ENCODE measurements at places on chromosomes 1 and 21. TPM values are rescaled to one million over a fixed set of nuclear protein-coding genes. Genes with fewer than 3 reads are reported as not detected.

The LENEP gene
- not detected for polyA plus RNA-seq

The COL8A2 gene
- polyA plus RNA-seq, result 5.9 TPM

The NBPF8 gene
- polyA plus RNA-seq, result 13.6 TPM

The HHIPL2 gene
- polyA plus RNA-seq, result 0.93 TPM

The CD244 gene
- 2.1 TPM for polyA plus RNA-seq

The DHRS3 gene
- 19.5 TPM for polyA plus RNA-seq

The WDR64 gene
- 0.03 TPM for polyA plus RNA-seq

The OR10J1 gene
- not detected for polyA plus RNA-seq

The KRTAP11-1 gene
- not detected for polyA plus RNA-seq

The ZNF683 gene
- 0.38 TPM for polyA plus RNA-seq

The CD247 gene
- polyA plus RNA-seq, result 16.0 TPM

The TDRD5 gene
- 0.02 TPM for polyA plus RNA-seq

The CASQ2 gene
- 0.67 TPM for polyA plus RNA-seq

The CELA3A gene
- polyA plus RNA-seq, result 0.94 TPM

The IVL gene
- polyA plus RNA-seq, result 0.04 TPM

The RBBP4 gene
- 61.0 TPM for polyA plus RNA-seq

The VWA5B1 gene
- polyA plus RNA-seq, result not detected

The TSPEAR gene
- polyA plus RNA-seq, result 0.03 TPM

The NASP gene
- 132 TPM for polyA plus RNA-seq

The KRTAP26-1 gene
- polyA plus RNA-seq, result not detected

The LRRC8C gene
- polyA plus RNA-seq, result 3.7 TPM

The SPRR2F gene
- not detected for polyA plus RNA-seq

The RORC gene
- 0.51 TPM for polyA plus RNA-seq

The CHIA gene
- polyA plus RNA-seq, result 0.14 TPM

The CATSPERE gene
- polyA plus RNA-seq, result 0.70 TPM

The ST6GALNAC5 gene
- polyA plus RNA-seq, result 0.51 TPM

The LORICRIN gene
- polyA plus RNA-seq, result 0.38 TPM

The UBASH3A gene
- polyA plus RNA-seq, result 4.2 TPM
